ENCODE measurements at places on chromosomes 3 and 15.

DNA sequence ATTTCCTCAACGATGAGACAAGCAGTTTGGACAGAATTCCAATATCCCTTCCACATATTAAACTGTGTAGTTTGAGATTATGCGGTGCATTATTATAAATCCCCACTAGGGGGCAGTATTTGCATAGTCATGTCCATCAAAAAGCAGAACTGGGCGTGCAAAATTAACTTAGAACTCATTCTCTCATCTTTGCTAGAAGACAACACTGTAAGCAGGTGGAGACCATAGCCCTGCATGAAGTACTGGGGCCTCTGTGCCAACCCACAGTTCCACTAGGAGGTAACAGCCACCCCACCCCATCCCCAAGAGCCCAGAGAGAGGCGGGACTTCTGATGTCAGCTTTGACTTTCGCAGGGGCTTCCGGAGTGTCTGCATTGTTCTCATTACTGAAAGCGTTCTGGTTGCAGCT lies 106.6 kb upstream of the TMC3 start:
- peak; percentile 81 for DNase-seq

- no peak for DNase-seq
These were observed 308.5 kb upstream of the PROK2 start for GRCh38 chr3:72093270-72093991.

DNA sequence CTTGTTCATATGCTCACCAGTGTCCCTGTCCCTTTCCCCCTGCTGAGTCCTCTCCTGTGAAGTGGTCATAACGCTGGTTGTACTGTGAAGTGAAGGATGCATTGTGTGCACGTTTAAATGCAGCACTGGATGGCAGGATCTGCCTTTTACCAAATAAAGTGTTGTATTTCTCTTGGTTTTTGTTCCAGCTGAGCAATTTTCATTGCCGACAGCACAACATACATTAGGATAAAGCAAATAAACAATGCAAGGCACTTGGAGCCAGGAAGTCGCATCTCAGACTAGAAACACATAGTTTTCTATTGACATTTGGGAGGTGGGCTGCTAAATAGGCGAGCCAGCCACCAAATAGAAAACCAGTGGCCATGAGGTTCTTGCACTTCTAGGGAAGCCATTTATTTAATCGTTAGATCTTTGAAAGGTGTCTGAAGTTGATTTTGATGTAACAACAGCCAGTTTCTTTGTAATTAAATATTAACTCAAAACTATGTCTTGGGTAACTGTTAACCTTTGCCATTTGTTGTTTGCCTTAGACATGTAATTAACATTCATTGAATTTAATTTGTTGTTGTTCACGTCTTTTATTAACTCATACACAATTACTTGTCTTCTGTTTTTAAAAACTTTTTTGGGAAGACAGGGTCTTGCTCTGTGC lies 185.3 kb downstream of the FNDC3B start:
- no peak for DNase-seq

GRCh38 chr3:193481436-193481835 lies 73.3 kb downstream of the ATP13A4 start:
- DNase-seq: no peak

DNA sequence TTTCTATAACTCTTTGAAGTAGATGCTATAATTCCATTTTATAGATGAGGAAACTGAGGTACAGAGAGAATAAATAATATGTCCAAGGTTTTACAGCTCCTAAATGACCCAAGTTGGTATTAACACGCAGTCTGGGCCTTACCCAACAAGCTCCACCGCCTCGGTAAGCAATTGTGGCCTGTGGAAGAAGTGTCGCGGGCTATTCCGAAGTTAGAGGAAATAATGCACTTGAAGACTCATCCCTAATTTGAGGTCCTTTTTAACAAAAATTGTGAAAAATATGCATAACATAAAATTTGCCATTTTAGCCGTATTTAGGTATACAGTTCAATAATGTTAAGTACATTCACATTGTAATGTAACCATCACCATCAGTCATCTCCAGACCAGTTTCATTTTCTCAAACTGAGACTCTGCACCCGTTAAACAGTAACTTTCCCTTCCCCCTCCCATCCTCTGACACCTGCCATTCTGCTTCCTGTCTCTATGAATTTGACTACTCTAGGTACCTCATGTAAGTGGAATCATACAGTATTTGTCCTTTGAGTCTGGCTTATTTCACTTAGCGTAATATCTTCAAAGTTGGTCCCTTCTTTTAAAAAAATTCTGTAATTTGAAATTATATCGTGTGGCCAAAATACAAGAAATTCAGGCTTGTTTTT lies 18.2 kb downstream of the IDH3A start:
- no peak for DNase-seq

- no peak for DNase-seq
These were observed 93.0 kb upstream of the SNRPA1 start for GRCh38 chr15:101388046-101388445.

DNA sequence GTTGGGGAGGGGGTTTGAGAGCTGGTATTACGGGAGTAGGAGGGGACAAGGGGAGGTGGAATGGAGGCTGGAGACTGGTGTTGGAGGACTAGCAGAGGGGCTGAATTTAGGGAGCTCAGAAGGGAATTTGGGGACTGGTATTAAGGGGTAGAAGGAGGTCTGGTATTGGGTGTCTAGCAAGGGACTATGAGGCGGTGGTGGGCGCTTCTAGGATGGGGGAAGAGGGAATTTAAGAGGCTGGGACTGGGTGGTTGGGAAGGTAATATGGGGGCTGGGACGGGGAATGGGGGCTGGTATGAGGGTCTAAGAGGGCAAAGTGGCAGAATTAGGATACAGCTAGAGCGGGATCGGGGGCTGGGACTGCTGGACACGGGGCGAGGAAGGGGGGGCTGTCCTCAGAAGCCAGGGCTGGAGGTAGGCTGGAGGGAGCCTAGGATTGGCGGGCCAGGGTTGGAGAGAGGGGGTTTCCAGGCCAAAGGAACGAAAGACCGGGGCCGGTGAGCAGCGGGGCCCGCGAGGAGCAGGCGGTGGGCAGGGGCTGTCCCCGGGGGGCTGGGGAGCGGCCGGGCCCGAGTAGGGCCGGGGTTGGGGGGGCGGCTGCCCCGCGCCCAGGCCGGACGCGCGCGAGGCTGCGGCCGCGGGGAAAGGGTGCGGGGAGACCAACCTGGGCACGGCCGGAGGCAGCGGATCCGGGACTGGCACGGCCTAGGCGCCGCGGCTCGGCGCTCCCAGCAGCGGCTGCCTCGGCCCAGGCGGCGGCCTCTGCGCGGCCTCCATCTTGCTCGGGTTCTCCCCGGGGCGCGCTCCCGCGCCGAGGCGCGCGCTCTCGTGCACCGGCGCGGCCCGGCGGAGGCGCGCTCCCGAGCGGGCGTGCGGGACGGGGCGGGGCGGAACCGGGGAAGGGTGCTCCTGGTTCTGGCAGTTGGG lies at the start of gene LHFPL4:
Gene LHFPL4 (minus strand): TSS at position 802 of the 927 bp plus-strand sequence. CDS start 1,143 bp downstream, outside the sequence.
- no peak for DNase-seq

DNA sequence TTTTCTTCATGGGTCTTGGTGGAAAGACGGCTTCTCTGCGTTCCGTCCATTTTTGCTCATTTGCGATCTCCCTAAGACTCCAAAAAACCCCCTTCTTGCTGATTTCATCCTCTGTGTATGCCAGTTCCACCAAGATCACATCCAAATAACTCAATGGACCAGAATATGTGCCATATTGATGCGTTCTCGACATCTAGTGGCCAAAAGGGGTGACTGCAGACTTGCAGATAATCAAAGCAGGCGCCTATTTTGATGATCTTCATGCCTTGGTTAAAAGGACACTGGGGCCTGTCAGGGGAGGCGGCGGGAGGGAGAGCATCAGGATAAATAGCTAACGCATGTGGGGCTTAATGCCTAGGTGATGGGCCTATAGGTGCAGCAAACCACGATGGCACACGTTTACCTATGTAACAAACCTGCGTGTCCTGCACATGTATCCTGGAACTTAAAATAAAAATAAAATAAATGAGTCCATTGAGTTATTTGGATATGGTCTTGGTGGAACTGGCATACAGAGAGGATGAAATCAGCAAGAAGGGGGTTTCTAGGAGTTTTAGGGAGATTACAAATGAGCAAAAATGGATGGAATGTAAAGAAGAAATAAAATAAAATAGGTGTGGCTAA lies 104.2 kb upstream of the RAD18 start:
- peak; percentile 88 for DNase-seq

GRCh38 chr15:74252291-74252690 lies 16.2 kb downstream of the CCDC33 start:
- no peak for DNase-seq

DNA sequence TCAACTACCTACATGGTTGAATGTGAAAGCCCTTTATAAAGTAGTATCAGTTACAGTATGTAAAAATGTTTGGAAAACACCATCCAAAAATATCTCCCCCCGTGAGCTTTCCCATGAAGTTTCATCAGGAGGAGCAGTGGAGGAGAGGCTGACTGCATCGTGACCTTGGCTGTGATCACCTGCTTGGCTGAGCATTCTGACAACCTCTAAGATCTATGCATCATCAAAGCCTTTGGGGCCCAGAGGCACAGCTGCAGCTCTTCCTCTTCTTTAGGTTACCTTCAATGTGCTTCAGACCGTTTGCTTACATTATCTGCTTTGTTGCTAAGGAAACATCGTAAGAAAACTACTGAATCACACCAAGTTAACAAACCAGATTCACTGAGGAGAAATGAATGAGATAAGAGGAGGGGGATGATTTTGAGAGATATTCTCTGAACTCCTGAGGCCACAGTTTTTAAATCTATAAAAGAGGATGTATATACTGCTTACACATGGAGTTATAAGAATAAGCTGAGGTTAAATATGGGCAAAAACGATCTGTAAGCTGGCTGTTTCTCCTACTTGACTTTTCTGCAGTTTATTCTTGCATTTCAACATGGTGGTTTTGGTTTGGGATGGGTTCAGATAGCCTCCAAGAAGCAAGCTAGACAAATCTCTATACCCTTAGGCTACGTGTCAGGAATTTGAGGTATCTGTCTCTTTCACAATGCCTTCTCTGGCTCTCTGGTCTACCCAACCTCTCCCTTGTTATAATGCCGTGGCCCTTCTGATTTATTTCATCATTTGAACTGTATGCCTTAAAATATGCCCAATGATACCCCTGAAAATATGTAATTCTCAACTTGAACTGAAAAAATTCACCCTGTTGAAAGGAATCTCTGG lies 4.0 kb downstream of the GCSAM start:
- DNase-seq: no peak

DNA sequence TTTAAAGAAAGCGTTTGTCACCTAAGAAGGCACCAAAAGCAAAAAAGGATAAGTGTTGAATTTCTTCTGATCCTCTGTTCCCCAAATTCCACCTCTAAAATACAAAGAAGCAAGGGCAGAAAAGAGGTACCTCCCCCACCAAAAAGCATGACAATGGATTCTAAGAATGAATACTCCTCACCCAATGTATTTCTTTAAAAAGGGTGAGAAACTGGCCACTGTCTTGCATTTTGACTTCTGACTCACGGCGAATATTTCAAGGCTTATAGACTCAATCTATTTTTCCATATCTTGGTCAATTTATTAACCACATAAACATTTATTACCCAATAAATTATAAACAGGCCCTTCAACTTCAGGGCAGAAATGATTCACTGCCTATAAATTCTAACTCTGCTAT lies 131.1 kb downstream of the NR1I2 start:
- no peak for DNase-seq

DNA sequence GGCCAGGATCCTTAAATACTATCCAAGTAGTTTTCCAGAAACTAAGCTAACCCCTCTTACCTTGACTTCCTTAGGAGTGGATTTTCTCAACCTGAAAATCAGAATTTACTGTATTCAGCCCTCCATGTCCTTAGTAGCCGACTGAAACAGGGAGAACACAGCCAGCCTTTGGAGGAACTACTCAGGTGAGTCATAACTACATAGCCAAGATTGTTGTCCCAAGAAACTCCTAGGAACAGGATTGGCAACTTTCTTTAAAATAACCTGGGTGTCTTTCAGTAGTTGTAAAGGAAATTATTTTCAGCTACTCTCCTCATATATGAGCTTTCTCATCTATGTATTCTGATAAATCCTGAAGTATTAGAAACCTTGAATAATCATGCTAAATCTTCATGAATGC lies 22.3 kb downstream of the FANCD2OS start:
- no peak for DNase-seq

DNA sequence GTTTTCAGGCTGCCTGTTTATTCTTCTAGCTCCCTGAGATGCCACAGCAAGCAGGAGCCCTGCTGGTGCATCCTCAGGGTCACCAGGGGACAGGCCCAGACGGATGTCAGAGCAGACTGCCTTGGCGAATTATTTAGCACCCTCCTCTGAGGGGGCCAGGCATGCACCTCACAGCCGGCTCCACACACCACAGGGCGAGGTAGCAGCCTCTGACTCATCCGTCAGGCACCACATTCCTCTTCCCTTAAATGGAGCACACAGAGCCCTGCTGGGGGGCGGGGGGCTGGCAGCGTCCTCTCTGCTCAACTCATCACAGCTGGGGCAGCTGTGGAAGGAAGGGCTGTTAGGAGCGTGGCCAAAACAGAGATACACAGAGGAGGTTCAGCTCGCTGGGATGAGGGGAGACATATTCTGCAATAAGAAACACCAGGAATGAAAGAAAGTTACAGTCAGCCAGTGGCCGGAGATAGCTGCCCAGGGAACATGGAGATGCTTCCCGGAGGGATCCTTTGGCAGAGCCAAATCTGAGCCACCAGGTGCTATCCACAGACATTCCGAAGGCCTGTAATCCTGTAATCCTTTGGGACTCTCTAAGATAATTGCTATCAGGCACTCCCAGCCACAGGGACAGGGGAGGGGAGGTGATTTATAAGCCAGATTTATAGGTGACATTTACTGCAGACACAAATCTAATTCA lies 13.9 kb upstream of the PRICKLE2 start:
- DNase-seq: no peak

GRCh38 chr15:34318277-34319079 lies 19.1 kb downstream of the SLC12A6 start:
- DNase-seq: no peak

DNA sequence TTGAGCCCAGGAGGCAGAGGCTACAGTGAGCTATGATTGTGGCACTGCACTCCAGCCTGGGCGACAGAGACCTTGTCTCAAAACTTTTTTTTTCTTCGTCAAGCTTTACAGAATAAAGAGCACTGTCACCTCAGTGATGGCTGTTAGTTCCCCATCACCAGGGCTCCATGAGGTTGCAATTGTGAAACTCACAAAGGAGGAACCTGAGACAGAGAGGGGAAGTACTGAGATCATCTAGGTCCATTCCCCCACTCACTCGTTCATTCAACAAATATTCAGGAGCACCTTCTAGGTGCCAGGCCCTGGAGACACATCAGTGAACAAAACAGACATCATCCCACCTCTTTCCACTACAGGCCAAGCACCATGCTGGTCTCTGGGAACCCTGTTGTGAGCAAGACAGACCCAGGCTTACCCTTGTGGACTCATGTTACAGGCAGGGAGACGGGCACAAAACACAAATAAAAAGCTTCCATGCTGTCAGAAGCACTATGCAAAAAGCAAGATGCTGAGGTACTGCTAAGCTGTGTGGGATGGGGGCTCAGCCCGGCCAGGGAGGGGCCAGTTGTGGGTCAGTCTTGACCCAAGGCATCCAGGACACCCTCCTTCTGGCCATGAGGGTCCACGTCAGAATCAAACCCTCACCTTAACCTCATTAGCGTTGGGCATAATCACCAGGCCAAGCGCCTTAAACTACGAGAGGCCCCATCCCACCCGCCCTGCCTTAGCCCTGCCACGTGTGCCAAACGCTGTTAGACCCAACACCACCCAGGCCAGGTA lies 2.1 kb upstream of the RHO start:
- DNase-seq: no peak

GRCh38 chr3:49013113-49013737 lies 5.2 kb downstream of the DALRD3 start:
- DNase-seq: no peak
